WTC11 (cell line): ENCODE measurements at places on chromosomes 11 and 22.
A peak's percentile ranks its signal among the peaks of the same experiment; 100 is the strongest.

- H3K4me1 ChIP-seq, result no peaks in the 10 kb centered on the region
- no peak overlapping the region for H3K27ac ChIP-seq
- no peaks in the 10 kb centered on the region for H3K27me3 ChIP-seq
- no peak for DNase-seq
- H3K4me3 ChIP-seq, result no peak overlapping the region
These were observed 9.9 kb downstream of the SUN2 start for GRCh38 chr22:38745676-38746460.

DNA sequence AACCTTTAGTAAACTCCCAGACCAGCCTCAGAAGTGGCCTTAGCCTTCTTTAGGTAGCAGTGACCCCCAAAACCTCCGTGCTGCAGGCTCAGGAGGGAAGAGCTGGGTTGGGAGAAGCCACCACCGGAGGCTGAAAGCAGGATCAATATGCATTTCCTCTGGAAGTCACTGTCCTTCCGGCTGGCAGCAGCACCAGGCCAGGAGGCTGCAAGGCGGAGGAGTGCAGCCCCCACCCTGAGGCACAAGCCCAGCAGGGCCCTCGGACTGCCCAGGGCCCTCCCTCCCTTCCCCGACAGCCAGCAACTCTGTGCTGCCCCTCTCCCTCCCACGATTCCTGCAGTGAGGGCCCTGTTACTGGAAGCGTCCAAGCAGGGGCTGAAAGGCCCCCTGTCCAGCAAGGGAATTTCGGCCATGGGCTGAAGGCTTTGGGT, 3.2 kb upstream of the NRXN2 start:
- H3K27me3 ChIP-seq, result peaks cover 31% of the 10 kb centered on the region
- DNase-seq, result no peak
- no peak overlapping the region for H3K4me3 ChIP-seq
- peak overlapping the region; percentile 48 for H3K27ac ChIP-seq
- H3K36me3 ChIP-seq, result peaks cover 10% of the 10 kb centered on the region; the same call in 1 of the 2 replicates

DNA sequence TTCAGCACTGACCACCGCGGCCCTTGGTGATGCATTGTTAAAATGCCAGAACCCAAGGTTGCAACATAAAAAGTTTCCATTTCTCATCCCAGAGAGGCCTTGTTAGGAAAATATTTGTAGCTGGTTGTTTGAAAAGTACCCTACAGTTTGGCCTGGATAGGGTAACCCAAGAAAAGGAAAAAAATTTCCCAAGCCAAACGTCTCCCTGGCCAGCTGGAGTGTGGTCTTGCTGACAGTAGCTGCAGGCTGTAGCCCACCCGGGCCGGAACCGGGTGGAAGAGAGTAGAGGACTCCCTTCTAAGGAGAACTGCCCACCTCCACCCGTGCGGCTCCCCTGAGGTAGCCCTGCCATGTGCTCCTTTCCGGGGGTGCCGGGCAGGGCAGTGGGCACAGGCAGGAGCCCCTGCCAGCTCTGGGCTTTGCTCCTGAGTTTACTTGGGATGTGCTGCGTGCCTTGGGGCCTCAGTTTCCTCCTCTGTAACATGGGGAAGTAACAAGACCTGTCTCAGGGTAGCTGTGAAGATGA, 38.5 kb downstream of the IGHMBP2 start:
- H3K4me3 ChIP-seq, result no peak overlapping the region
- no peak overlapping the region for H3K27ac ChIP-seq
- peaks cover 9% of the 10 kb centered on the region; the same call in 1 of the 2 replicates for H3K36me3 ChIP-seq
- DNase-seq, result no peak
- H3K4me1 ChIP-seq, result 0 out of 2 replicates have a peak, but pooled peaks cover 4% of the 10 kb centered on the region

- peak overlapping the region; percentile 47 for H3K4me3 ChIP-seq
- H3K27me3 ChIP-seq, result peaks cover 45% of the 10 kb centered on the region
- H3K4me1 ChIP-seq, result peaks cover 27% of the 10 kb centered on the region
- peak; percentile 73 for DNase-seq
- H3K36me3 ChIP-seq, result no peaks in the 10 kb centered on the region
These were observed 581 bp upstream of the AP5B1 start for GRCh38 chr11:65781152-65781961.

- no peak overlapping the region for H3K4me3 ChIP-seq
- H3K4me1 ChIP-seq, result peaks cover 6% of the 10 kb centered on the region; the same call in 1 of the 2 replicates
- H3K36me3 ChIP-seq, result no peaks in the 10 kb centered on the region
- H3K27me3 ChIP-seq, result peaks cover 17% of the 10 kb centered on the region
- no peak overlapping the region for H3K27ac ChIP-seq
- no peak for DNase-seq
These were observed 58.4 kb upstream of the NUP50 start for GRCh38 chr22:45105281-45105702.

GRCh38 chr11:11510939-11511338, 110.9 kb downstream of the GALNT18 start:
- peaks cover 28% of the 10 kb centered on the region for H3K4me1 ChIP-seq
- no peak overlapping the region for H3K27ac ChIP-seq
- H3K36me3 ChIP-seq, result no peaks in the 10 kb centered on the region
- DNase-seq, result no peak

DNA sequence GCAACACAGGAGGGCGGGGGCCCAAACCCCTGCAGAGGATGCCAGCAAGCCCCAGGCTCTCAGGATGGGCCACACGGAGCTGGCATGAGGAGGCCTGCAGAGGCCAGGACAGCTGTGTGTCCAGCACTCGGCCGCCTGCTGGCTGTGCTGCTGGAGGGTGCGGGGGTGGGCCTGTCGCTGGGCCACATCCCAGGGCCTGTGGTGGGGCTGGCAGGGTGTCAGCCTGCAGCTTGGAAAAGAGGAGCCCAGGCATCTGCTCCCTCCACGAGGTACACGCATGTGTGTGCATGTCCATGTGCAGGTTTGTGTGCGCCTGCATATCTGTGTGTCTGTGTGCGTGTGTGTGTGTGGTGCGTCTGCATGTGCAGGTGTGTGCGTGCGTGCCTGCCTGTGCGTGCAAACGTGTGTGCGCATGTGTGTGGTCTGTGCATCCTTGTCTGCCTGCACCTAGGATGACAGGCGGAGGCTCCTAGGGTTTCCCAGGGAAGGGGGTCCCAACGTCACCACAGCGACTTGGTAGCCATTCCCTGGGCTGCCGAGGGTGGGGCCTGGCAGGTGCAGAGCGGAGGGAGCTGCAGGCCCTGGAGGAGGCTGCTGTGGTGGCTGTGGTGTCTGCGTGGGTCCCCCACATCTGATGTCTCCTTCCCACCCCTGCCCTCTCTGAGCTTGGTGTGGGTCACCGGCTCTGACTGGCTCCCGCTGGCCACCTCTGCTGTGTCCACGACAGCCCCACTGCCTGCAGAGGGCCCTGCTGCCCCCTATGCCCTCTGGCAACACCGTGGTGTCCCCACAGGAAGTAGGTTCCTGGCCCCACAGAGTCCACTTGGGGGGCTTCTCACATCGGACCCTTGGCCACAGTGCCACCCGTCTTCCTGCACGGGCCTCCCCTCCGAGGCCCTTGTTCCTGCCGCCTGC, 17.1 kb downstream of the BRSK2 start:
- H3K27ac ChIP-seq, result no peak overlapping the region
- H3K4me3 ChIP-seq, result no peak overlapping the region
- no peak for DNase-seq
- no peaks in the 10 kb centered on the region for H3K4me1 ChIP-seq
- no peaks in the 10 kb centered on the region for H3K27me3 ChIP-seq

- H3K36me3 ChIP-seq, result peaks cover 5% of the 10 kb centered on the region; the same call in 1 of the 2 replicates
- H3K27me3 ChIP-seq, result peaks cover 11% of the 10 kb centered on the region
- no peak for DNase-seq
- H3K4me3 ChIP-seq, result peak overlapping the region; percentile 75
These were observed 1.6 kb downstream of the SUN2 start for GRCh38 chr22:38753948-38754750.

GRCh38 chr11:133521502-133521901, 10.8 kb downstream of the OPCML start:
- no peak overlapping the region for H3K4me3 ChIP-seq
- H3K27ac ChIP-seq, result no peak overlapping the region
- H3K36me3 ChIP-seq, result no peaks in the 10 kb centered on the region
- peaks cover 13% of the 10 kb centered on the region for H3K4me1 ChIP-seq
- H3K27me3 ChIP-seq, result no peaks in the 10 kb centered on the region

DNA sequence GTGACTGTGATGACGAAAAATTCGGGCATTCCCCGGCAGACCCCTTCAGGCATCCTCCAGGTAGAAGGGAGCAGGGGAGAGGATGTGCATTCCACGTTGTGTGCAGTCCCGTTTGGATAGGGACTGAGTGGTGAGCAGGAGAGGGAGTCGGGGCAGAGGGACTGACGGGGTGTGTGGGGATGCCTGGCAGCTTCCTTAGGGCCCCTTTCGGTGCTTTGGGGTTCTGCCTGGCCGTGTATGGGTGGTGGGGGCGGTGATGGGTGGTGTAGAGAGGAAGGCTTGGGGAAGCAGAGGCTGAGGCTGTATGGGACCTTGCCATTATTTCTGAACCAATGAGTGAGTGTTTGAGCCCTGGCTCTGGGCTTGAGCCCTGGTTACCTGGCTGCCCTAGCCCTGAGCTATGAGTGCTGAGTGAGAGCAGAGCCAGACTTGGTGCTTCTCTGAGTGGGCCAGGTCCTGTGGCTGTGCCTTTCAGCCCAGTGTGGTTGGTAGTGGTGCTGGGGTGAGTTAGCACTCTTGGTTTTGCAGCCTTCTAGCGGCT, 914 bp downstream of the INPPL1 start:
- peak overlapping the region; percentile 92 for H3K4me3 ChIP-seq
- H3K4me1 ChIP-seq, result peaks cover 29% of the 10 kb centered on the region
- peak overlapping the region; percentile 83; the same call in 1 of the 2 replicates for H3K27ac ChIP-seq
- 0 out of 2 replicates have a peak, but pooled peaks cover 2% of the 10 kb centered on the region for H3K27me3 ChIP-seq
- no peak for DNase-seq

GRCh38 chr11:70618431-70619101, 220.2 kb downstream of the CTTN start:
- peaks cover 3% of the 10 kb centered on the region; the same call in 1 of the 2 replicates for H3K36me3 ChIP-seq
- H3K4me3 ChIP-seq, result no peak overlapping the region
- no peak for DNase-seq

GRCh38 chr11:120181376-120181975, 29.4 kb upstream of the OAF start:
- no peak for DNase-seq
- no peaks in the 10 kb centered on the region for H3K36me3 ChIP-seq
- no peak overlapping the region for H3K27ac ChIP-seq
- H3K27me3 ChIP-seq, result peaks cover 71% of the 10 kb centered on the region

- H3K4me1 ChIP-seq, result peaks cover 19% of the 10 kb centered on the region
- H3K27me3 ChIP-seq, result no peaks in the 10 kb centered on the region
- H3K36me3 ChIP-seq, result no peaks in the 10 kb centered on the region
- no peak overlapping the region for H3K27ac ChIP-seq
These were observed 20.6 kb downstream of the GRAMD1B start for GRCh38 chr11:123450623-123451022.

DNA sequence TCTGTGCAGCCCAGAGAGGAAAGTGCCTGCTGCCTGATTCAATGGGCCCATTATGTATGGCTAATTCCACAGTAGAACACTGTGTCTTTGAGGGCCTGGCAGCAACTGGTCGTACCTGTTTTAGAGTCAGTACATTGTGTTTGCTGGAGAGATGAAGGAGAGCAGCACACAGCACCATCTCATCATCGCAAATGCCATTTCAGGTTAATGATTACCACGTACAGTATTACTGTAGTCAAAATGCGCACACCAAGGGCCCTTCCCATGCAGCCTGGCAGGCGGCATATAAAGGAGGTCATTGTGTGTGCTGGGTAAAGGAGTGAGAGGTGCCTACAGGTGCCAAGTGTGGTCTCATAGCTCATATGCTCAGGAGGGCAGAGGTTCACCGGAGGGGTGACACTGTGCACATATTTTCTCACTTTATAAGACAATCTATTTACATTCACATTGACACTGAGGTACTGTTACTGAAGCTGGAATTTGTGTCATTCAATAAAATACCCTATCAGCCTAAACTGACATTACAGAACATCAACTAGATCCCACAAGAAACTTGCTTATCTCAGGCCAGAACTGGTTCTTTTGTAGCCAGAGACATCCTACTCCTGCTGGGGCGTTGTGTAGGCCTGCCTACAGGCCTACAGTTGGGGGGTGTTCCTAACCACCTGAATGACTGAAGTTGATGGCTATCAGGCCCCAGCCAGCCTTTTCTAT, 90.4 kb downstream of the APIP start:
- no peak overlapping the region for H3K27ac ChIP-seq
- no peak for DNase-seq
- no peaks in the 10 kb centered on the region for H3K36me3 ChIP-seq
- no peaks in the 10 kb centered on the region for H3K27me3 ChIP-seq
- H3K4me3 ChIP-seq, result no peak overlapping the region

GRCh38 chr11:41786087-41786486, 326.6 kb upstream of the LRRC4C start:
- H3K4me3 ChIP-seq, result no peak overlapping the region
- H3K27ac ChIP-seq, result peak overlapping the region; percentile 37; the same call in 1 of the 2 replicates
- H3K36me3 ChIP-seq, result peaks cover 22% of the 10 kb centered on the region
- H3K27me3 ChIP-seq, result no peaks in the 10 kb centered on the region; the same call in 1 of the 2 replicates
- H3K4me1 ChIP-seq, result peaks cover 10% of the 10 kb centered on the region
- DNase-seq, result no peak

DNA sequence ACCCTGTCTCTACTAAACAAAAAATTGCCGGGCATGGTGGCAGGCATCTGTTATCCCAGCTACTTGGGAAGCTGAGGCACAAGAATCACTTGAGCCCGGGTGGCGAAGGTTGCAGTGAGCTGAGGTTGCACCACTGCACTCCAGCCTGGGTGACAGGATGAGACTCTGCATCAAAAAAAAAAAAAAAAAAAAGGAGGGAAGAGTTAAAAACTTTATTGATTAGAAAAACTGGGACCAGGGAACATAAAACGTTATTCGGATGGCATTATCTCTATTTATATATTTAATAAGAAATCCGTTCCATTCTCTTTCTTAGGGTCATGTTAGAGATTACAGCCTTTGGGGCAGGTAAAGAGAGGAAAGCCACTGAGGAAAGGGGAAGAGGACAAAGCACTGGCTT, 197.5 kb downstream of the BCR start:
- H3K4me3 ChIP-seq, result no peak overlapping the region
- no peaks in the 10 kb centered on the region for H3K36me3 ChIP-seq
- H3K27me3 ChIP-seq, result peaks cover 51% of the 10 kb centered on the region

- no peak overlapping the region for H3K27ac ChIP-seq
- no peak overlapping the region for H3K4me3 ChIP-seq
- no peaks in the 10 kb centered on the region for H3K36me3 ChIP-seq
- H3K4me1 ChIP-seq, result peaks cover 58% of the 10 kb centered on the region
- DNase-seq, result no peak
- H3K27me3 ChIP-seq, result no peaks in the 10 kb centered on the region; the same call in 1 of the 2 replicates
These were observed 70.5 kb upstream of the SESN3 start for GRCh38 chr11:95301474-95301873.

GRCh38 chr11:61737131-61737530, 15.3 kb upstream of the MYRF start:
- H3K4me3 ChIP-seq, result no peak overlapping the region
- no peak overlapping the region for H3K27ac ChIP-seq
- H3K36me3 ChIP-seq, result 0 out of 2 replicates have a peak, but pooled peaks cover 4% of the 10 kb centered on the region
- no peaks in the 10 kb centered on the region for H3K27me3 ChIP-seq
- no peak for DNase-seq

- H3K27ac ChIP-seq, result no peak overlapping the region
- H3K36me3 ChIP-seq, result peaks cover 12% of the 10 kb centered on the region; the same call in 1 of the 2 replicates
- no peak for DNase-seq
- no peak overlapping the region for H3K4me3 ChIP-seq
These were observed 40.0 kb downstream of the RNF141 start for GRCh38 chr11:10500757-10501684.

- H3K27me3 ChIP-seq, result no peaks in the 10 kb centered on the region
- peaks cover 19% of the 10 kb centered on the region for H3K4me1 ChIP-seq
- no peak overlapping the region for H3K27ac ChIP-seq
- H3K36me3 ChIP-seq, result peaks cover 7% of the 10 kb centered on the region
These were observed 76.8 kb downstream of the ARFGAP2 start for GRCh38 chr11:47099918-47100315.

- no peak for DNase-seq
- no peak overlapping the region for H3K4me3 ChIP-seq
- peaks cover 11% of the 10 kb centered on the region for H3K36me3 ChIP-seq
These were observed 1158.7 kb upstream of the CNTN5 start for GRCh38 chr11:97862021-97862420.
